Ureter (tissue), 1 donor: ENCODE measurements at places on chromosomes 16 and 17. TPM values are rescaled to one million over a fixed set of nuclear protein-coding genes. Genes with fewer than 3 reads are reported as not detected.
A peak's percentile ranks its signal among the peaks of the same experiment; 100 is the strongest.

GRCh38 chr17:61405686-61406536 lies 6.3 kb downstream of the TBX2 start:
- DNase-seq = no peak

- DNase-seq = no peak
Observed at GRCh38 chr16:3861808-3862451, 18.6 kb downstream of the CREBBP start.

The GPRC5C gene
- 153 TPM for total RNA-seq

DNA sequence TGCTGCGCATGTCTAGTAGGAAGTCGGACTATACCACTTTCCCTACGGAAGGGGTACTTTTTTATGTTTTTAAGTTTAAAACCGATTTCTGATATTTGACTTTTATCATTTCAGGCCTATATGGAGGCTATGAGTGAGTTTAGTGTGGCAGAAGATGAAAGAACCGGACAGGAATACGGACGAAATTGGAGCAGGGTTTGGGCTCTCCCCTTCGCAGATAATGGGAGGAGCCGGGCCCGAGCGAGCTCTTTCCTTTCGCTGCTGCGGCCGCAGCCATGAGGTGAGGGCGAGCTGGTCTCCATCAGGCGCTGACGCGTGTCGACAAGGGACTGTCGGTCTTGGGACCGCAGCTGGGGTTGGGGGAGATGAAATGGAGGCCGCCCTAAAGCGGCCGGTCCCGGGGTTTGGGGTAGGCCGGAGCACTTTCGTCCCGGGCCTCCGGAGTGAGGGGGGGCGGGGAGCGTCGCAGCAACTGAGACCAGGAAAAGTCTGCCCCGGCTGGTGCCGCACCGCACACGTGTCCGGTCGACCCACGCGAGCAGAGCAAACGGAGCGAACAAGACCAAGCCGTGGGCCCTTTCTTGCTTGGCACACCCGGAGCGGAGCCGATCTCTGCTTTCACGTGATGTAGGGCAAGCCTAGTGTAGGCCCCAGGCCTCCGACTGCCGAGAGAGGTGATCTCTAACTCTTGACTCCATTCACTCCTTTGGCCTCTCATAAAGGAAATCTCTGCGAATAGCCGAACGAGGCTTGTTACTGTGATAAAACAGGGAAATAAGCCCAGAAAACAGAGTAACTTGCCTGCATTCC lies at the start of gene RPL19:
TSS of gene RPL19 (plus strand) at position 214 of the 810 bp plus-strand sequence. CDS start at position 276, 62 bp downstream.
- DNase-seq = peak; percentile 80

- DNase-seq = peak; percentile 31
Observed at GRCh38 chr16:30340621-30341020, 14.5 kb downstream of the CD2BP2 start.

The ACD gene
- total RNA-seq = 14.3 TPM

The CCDC144A gene
- total RNA-seq = 11.0 TPM
